Caki2 (cell line): ENCODE measurements at places on chromosomes 16 and 17. TPM values are rescaled to one million over a fixed set of nuclear protein-coding genes. Genes with fewer than 3 reads are reported as not detected.
A peak's percentile ranks its signal among the peaks of the same experiment; 100 is the strongest.

Gene LITAFD
- not detected in 2 replicates for total RNA-seq

Gene FAM171A2
- total RNA-seq: 8.3 and 14.4 TPM in 2 replicates

Gene GRAP
- 4.3 TPM in 1 of 2 replicates, not detected in the other for total RNA-seq

- DNase-seq: no peak
Measured at GRCh38 chr16:3949946-3950342, 69.4 kb upstream of the CREBBP start.

DNA sequence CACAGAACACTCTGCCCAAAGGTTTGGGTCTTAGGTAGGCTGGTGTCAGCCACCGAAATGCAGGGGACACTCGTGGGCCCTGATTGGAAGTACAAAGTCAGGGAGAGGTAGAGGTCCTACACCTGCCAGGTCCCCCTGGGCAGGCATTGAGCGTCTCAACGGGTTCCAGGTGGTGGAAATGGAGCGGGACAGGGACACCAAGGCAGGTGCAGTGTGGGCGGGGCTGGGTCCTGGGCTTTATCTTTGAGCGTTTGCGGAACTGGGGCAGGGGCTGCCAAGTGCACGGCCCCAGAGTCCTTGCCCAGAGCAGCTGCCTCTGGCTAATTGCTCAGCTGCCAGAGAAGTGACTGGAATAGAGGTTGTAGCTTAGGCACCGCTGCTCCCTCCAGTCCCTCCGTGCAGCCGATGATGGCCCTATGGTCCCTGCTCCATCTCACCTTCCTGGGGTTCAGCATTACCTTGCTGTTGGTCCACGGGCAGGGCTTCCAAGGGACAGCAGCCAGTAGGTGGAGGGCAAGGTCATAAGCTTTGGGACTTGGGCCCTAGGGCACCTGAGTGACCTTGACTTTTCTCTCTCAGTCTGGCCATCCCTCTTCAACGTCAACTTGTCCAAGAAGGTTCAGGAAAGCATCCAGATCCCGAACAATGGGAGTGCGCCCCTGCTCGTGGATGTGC is at the start of gene ZACN:
ZACN (plus strand) TSS at position 323 of the 675 bp plus-strand sequence; CDS start at position 406, 83 bp downstream.
- DNase-seq: no peak

GRCh38 chr16:49369651-49370611 is 3.7 kb upstream of the C16orf78 start:
- DNase-seq: no peak

DNA sequence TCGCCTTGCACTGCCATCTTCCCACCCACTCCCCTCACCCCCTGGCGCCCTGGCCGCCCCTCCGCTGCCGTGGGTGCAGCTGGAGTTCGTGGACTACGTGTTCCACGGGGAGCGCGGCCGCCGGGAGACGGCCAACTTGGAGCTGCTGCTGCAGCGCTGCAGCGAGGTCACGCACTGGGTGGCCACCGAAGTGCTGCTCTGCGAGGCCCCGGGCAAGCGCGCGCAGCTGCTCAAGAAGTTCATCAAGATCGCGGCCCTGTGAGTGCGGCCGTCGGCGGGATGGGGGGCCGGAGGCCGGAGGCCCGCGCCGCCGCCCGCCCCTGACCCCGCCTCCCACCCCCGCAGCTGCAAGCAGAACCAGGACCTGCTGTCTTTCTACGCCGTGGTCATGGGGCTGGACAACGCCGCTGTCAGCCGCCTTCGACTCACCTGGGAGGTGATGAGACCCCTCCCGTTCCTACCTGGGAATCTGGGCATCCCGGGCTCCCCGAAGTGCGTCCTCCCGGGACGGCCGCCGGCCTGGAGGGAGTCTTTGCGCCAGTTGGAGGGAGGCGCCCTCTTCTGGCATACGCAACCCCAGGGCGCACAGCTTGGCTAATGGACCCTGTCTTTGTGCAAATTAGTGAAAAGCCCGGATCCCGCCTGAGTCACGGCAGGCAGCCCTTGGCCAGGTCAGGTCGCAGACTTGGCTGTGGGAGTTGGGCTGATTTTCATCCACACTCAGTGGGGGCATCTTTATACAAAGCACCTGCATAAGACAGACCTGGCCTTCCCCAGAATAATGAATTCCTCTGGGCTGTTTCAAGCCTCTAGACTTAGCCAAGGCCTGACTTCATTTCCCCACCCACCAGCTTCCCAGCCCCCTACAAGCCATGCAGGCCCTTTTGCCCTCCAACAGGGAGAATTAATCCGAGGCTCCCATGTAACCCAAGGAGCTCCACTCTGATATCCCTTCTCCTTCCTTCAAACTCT is 14.3 kb downstream of the RAPGEFL1 start:
- peak; percentile 86 for DNase-seq
